ENCODE measurements at places on chromosomes 1 and 21.
A peak's percentile ranks its signal among the peaks of the same experiment; 100 is the strongest.

- no peak for DNase-seq
Measured at GRCh38 chr1:246814890-246815289, 90.7 kb downstream of the SCCPDH start.

DNA sequence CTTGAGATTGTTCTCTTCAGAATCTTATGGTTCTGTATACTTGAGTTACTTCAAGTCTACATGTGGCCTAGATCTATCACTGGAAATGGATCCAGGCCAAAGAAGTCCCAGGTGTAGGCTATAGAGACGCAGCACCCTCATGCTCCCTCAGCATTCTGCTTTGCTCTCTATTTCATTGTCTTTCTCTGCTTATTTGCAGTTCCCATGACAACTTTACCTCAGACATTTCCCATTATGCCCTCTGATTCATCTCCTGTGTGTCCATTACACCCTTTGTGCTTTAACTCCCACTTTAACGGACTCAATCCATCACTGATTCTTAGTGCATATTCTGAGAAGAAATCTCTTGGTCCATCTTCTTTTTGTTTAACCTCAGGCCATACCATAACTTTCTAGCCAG is 236.9 kb upstream of the NRIP1 start:
- no peak for DNase-seq

DNA sequence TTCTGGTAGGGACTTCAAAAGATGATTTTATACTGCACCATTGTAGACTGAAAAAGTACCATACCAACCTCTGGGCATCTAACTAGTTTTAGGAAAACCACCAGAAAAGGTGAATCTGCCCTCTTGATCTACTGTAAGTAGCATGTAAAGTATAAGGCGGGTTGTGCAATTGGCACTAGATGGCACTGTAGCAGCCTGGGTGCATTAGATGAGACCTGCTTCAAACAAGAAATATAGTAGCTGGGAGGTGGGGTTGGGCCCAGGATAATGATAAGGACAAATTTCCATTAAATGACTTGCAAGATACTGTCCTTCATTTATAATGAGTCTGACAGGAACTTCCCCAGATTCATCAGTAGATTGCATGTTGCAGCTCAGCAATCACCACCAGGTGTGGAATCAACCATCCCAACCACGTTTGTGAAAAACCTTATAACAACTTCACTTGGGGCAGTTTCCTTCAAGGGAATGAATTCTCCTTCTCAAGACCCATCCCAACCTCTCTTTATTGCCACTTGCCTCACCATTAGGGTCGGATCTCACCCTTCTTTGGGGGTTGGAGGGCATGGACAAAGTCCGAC is 37.3 kb upstream of the IL10 start:
- peak; percentile 41 for DNase-seq

GRCh38 chr1:244114892-244115291 is 63.8 kb downstream of the ZBTB18 start:
- no peak for DNase-seq

GRCh38 chr1:66679140-66679539 is 73.1 kb upstream of the DYNLT5 start:
- DNase-seq = no peak

DNA sequence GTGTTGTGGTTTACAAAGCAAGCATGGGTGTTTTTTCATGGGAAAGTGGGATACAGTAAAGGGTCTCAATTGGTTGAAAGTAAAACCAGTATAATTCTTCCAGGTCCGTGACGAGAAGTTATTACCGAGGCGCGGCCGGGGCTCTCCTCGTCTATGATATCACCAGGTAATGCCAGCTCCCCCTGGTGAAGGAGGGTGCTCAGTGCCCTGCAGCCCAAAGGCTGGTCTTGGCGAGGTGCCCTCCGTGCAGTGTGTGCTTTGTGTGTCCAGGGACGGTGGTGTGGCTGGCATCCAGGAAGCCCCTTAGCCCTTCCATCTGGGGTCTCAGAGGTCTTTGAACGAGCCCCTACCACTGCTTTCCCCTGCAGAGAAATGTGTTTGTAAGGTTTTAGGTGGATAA is 24.8 kb downstream of the RAB4A start:
- DNase-seq = no peak

DNA sequence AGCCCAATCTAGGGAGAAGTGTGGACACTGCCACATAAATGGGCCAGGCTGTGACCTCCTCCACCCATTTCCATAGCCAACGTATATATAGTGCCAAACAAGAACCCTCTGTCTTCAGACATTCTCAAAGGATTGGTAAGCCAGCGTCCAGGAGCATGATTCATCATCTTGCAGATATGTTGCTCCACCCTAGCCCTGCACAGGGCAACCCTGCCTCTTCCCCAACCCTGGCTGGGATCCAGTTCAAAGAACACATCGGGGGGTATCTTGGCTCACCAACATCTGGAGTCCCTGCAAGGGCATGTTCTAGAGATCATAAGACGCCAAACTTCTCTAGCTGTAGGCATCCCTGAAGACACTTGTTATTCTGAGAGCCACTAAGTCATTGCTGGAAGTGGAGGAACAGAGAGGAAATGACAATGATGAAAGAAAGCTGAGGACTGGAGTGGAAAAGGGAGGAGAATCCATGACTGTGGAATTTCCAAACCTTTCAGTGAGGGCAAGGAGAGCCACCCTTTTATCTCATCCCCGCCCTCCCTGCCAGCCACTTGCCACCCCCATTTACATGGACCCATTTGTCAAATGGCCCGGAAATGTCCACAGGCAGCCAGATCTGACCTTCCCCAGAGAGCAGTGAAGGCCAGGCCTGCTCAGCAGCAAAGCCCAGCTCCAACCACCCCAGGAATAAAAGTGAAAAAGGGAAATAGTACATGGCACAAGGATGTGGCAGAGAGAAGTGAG is 144.1 kb upstream of the CTTNBP2NL start:
- no peak for DNase-seq

GRCh38 chr1:227685807-227686206 is 49.3 kb downstream of the JMJD4 start:
- DNase-seq = no peak

GRCh38 chr1:94607398-94607797 is 65.8 kb upstream of the F3 start:
- no peak for DNase-seq

GRCh38 chr1:15618077-15618654 is 908 bp downstream of the DDI2 start:
- no peak for DNase-seq

GRCh38 chr1:228469413-228470162 is 17.6 kb upstream of the RNF187 start:
- DNase-seq = no peak

DNA sequence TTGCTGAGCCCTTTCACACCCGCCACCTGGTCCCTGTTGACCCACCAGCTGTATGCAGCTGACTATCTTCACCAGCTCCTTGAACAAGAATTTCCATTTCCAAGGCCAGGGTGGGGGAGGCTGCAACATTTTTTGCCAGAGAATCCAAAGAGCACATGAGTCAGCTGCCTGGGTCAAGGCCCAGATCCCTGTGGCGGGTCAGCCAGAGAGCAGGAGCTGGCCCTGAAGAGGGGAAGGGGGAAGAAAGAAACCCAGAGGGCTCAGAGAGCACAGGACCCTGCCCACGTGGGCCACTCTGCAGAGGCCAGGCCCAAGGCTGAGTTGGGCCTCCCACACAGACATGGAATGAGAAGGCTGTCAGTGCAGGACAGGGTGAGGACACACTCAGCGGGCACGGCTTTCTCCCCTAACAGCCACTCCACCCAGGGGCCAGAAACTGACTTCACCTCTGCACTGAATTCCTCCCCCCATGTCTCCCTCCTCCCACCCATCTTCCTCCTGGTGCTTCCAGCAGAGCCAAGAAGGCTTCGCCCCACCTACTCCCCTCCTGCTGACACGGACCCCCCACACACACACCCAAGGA is 28.9 kb downstream of the S100A6 start:
- no peak for DNase-seq

DNA sequence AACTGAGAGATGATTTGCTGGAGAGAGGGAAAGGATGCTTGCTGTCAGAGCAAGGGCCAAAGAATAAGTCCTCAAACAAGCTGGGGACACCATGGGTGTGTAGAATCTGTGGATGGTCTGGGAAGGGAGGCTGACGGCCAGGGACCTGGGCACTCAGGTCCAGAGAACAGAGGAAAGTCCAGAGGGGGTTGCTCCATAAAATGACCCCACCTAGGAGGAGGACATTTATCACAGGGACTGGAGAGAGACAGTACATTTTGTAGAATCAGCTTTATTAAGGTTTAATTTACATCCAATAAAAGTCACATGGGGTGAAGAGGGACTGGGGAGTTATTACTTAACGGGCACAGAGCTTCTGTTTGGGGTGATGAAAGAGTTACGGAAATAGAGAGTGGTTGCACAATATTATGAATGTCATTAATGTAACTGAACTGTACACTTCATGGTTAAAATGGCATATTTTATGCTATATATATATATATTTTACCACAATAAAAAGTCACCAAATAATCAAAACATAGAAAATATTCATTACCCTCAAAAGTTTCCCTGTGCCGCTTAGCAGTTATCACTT is 73.0 kb upstream of the ABCD3 start:
- DNase-seq = no peak

DNA sequence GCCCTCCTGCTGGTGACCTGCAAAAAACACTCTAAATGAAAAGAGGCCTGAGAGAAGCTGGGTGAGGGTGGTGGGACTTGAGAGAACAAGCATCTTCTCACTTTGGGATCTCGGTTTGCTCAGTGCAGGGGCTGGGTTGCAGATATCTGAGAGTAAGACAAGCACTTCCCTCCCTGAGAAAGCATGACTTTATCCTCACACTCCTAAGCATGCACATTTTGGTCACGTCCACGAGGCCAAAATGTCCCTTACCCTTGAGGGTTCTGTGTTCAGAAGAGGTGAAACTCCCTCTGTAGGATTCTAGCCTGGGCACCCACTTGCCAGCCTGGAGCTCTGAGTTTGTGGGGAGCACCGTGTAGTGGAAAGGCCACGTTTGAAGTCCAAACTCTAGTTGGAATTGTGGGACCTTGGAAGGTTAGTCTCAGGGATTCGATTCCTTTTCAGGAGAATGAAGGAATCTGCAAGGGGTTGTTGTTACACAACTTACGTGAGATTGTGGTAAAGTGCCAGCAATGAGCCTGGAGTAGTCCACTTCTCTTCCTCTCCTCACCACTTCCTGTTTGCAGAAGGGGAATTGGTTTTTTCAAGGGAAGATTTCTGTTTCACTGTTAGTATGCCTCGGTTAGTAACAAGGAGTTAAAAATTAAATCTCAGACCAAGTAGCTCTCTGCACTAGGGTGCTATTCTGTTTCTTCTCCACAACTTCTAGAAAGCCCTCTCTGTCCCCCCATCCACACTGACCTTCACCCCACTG is 3.0 kb downstream of the FCAMR start:
- no peak for DNase-seq

- peak; percentile 45 for DNase-seq
Measured at GRCh38 chr1:33641104-33641830, 168.8 kb downstream of the ZSCAN20 start.

DNA sequence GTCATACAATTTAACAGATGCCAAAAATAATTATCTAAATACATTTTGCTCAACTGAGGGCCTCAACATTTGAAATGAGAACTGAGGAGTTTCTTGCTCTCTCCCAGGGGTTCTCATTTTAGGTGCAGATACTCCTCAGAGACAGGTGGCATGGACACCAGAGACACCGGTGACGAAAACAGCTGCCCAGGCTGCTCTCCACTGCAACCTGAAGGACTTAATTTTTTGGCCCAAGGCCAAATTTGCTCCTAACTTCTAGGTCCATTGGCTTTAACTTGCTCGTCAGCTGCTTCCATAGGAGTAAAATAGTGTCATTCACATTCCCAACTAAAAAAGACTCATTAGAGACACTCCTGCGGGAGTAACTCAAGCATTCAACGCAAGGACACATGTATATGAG is 87.0 kb downstream of the NRIP1 start:
- no peak for DNase-seq

DNA sequence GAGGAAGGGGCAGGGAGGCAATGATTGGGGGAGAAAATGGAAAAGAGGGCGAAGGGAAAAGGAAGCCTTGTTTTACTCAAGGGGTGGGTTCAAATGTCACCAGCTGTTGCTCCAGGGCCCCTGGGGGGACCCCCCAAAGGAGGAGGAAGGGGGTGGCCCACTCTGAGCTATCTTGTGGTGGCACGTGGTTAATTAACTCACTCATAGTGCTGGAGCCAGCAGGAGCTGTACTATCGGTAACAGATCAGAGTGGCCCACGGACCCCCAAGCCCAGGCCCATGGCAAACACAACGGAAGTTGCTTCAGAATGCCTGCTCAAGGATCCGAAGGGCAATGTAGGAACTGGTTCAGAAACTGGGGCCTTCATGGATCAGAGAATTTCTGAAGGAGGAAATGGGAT is 7.2 kb downstream of the TFF2 start:
- no peak for DNase-seq

DNA sequence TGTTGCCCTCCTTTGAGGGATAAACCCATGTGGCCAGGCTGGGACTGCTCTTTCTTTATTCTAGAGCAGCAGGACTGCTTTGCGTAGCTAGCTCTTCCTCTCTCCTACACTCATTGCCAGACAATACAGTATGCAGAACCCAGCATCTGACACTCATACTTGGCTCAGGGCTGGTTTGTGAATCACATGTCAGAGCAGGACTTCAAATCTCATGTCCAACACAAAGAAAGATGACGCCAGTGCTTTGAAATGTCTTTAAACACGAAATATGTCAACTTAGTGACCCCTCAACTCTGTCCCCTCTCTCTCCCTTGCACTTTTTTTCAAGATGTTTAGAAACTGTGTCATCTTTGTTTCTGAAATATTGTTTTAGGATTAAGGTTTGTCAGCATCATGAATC is 135.0 kb downstream of the TGFB2 start:
- DNase-seq = no peak

- no peak for DNase-seq
Measured at GRCh38 chr1:6133146-6133895, 46.8 kb downstream of the CHD5 start.

- no peak for DNase-seq
Measured at GRCh38 chr1:221093903-221094791, 214.9 kb downstream of the HLX start.

DNA sequence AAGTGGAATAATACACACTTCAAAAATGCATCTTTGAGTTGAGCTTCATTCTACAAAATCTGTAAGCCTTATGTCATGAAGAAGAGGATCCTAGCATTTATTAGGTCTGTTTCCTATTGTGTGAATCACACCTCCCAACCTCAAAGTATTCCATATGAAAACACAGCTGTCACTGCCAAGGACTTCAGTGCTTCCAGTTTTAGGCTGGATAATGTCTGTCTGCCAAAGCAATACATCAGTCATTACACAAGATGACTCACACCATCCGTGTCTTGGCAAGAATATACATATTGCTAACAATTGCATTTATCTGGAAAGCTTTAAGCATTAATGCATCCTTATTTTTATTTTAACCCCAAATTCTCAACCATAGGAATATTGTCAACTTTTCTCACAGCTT is 125.7 kb upstream of the TMPRSS15 start:
- DNase-seq = peak; percentile 12

DNA sequence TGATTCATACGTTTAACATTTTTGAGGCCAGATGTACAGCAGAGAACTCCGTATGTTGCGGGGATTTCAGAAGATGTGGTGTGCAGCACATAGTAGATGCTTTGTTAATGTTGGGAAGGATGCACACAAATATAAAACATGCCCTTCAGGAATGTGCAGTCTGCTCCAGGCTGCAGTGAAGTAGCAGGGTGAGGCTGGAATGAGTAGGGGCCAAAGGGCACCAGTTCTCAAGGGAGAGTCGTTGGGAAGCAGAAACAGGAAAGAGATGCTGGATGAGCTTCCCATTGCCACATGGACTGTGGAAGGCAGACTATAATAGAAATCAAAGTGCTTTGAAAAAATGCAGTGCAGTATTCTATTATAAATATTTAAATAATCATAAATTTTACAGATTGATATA is 126.9 kb downstream of the NOS1AP start:
- DNase-seq = no peak

- DNase-seq = no peak
Measured at GRCh38 chr21:45317398-45318145, 29.9 kb upstream of the POFUT2 start.

- DNase-seq = no peak
Measured at GRCh38 chr1:158516966-158517365, 37.2 kb downstream of the OR6Y1 start.
